ENCODE measurements at places on chromosomes 2 and 18.

GRCh38 chr2:73594251-73594650, 48.0 kb downstream of the NAT8 start:
- DNase-seq = no peak

DNA sequence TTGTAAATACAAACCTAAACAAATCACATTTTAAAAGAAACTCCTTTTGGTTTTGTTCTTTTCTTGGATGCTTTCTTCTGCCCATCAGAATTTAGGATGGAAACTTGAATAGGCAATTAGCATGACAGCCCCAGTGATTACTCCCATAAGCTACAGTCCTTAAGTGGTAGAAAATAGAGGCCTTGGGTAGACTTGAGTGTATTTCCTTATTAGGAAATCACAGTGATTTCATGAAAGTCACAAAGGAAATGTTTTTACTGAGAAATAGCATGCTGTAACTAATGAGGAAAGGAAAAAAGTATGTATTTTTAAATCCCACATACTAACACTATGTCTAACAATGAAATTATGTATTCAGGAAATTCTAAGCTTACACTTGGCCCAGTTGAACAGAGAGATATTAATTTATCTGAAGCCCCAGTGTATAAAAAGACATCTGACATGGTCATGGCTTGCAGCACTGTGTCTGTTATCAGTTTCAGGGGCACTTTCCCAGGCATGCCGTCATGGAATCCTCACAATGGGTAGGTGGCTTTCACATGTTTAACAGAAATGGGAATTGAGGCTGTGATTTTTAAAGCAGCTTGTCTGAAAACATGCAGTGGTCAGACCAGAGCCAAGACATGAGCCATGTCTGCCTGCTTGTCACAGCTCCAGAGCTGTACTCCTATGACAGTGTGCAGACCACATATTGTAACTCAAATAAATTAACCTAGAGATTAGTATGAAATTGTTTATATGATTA, 79.7 kb upstream of the TRIB2 start:
- DNase-seq = no peak

GRCh38 chr18:50152900-50153299, 42.0 kb downstream of the MYO5B start:
- DNase-seq = no peak

DNA sequence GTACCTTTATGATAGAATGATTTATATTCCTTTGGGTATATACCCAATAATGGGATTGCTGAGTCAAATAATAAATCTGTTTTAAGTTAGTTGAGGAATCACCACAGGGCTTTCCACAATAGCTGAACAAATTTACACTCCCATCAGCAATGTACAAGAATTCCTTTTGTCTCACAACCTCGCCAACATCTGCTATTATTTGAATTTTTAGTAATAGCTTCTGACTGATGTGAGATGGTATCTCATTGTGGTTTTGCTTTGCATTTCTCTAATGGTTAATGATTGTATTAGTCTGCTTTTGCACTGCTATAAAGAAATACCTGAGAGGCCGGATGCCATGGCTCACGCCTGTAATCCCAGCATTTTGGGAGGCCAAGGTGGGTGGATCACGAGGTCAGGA, 1387.6 kb upstream of the ACVR2A start:
- DNase-seq = no peak

DNA sequence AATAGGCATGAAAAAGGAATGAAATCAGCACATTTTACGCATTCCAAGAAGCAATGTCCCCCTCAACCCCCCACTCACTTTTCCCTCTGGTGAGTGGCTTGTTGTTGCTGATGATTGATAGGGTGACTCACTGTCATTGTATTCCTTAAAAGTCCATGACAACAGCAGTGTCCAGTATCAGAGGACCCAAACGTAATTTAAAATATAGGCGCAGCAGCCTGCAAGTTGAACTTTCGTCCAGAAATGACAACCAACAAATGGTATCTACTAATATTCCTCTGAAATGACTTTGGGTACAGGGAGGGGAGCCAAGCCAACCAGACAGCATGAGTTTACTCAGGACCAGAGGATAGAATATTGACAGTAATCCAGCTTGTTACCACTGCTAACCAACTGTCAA, 182.9 kb upstream of the SIX3 start:
- no peak for DNase-seq

DNA sequence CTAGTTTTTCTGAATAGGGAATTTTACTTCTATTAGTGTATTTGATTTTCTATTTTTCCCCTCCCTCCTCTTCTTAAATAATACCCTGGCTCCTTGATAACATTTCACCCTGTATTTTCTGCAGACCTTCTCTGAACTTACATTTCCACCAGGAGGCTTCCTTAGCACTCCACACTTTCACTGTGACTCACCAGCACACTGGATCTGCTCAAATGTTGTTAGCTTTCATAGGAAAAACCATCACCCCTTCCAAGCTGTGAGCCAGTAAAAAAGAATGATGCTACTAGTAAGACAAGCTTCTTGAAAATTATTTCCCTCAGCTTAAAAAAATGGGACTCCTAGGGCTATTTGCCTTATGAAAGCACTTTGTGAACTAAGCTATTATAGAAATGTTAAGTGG, 16.1 kb downstream of the SUPT7L start:
- no peak for DNase-seq

- DNase-seq = no peak
Observed at GRCh38 chr18:49865401-49865800, 52.1 kb upstream of the ACAA2 start.

GRCh38 chr2:128835342-128835855, 516.7 kb upstream of the HS6ST1 start:
- DNase-seq = no peak

DNA sequence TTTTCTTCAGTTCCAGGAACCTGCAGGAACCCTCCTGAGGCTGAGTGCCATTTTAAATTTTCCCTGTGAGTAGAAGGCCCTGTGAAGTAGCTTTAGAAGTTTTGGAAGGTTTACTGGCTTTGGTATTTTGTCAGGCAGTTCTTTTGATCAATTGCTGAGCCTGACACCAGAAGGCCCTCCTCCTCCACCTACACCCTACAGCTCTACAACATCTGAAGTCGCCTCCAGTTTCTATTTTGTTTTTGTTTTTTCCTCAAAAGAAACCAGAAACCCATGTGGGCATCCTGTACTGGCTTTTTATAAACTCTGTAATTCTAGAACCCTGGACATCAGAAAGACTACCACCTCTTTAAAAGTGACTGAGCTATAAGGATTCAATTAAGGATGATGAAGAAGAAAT, 153.7 kb downstream of the NRXN1 start:
- no peak for DNase-seq

- peak; percentile 32 for DNase-seq
Observed at GRCh38 chr2:75053484-75054112, 95.2 kb downstream of the POLE4 start.

GRCh38 chr2:103789381-103790095, 1027.7 kb downstream of the TMEM182 start:
- DNase-seq = no peak

GRCh38 chr2:112001136-112001715, 53.8 kb upstream of the TMEM87B start:
- no peak for DNase-seq

- DNase-seq = no peak
Observed at GRCh38 chr2:192190474-192190873, 4.3 kb downstream of the TMEFF2 start.

DNA sequence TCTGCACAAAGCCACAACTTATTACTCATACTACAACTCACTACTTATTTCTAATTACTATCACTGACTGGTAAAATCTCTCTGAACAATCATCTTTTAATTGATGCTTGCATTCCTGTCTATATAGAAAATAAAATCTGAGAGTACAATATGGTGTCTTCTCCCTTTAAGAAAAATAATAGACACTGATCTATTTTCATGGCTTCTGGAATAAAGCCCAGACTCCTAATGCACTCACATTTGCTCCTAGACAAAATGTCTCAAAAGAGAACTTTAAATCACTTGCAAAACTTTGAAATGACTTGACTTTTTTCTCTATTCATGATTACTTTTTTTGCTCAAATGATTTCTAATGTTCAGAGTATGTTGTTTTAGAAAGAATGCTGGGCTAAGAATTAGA, 28.7 kb downstream of the ESCO1 start:
- no peak for DNase-seq

GRCh38 chr18:58544616-58545337, 84.1 kb downstream of the ALPK2 start:
- DNase-seq = no peak

DNA sequence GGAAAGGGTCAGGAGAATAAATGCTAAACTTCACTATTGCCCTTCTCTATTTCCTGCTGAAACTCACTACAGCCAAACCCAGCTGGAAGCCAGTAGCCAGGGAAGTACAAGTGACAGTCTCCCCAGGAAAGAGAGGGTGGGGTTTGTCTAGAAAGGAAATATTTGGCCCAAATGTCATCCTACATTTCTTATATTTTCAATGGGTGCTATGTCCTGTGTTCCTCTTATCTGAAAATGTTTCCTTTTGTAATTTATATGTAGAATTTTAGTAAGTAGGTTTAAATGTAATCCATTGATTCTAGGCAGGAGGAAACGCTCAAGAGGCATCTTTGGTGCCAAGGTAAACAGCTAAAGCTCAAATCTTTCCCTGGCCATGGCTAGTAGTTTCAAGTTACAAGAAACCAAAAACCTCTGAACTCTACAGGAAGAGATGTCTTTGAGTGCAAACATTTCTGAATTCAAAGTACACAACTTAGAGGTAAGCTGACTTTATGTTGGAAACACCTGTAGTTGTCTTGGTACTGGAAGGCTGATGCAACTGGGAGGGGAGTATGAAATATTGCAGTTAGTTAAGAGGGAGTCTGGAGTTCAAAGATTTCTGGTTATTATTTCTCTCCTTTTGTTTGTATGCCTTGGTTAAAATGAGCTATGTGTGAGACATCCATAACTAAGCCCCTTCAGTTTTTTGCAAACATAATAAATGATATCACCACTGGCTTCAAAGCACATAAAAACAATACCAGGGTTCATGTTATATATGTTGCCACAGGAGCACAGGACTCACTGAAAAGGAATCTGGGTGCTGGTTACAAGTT, 356.1 kb upstream of the ZC3H15 start:
- no peak for DNase-seq

- no peak for DNase-seq
Observed at GRCh38 chr2:168072626-168073303, 174.6 kb downstream of the STK39 start.

GRCh38 chr2:85924522-85924921, 35.7 kb upstream of the ST3GAL5 start:
- no peak for DNase-seq

GRCh38 chr2:186891185-186891621, 42.2 kb upstream of the ZSWIM2 start:
- DNase-seq = no peak

- DNase-seq = no peak
Observed at GRCh38 chr18:76445741-76446232, 49.3 kb downstream of the ZNF516 start.

GRCh38 chr2:113869253-113869652, 20.6 kb upstream of the ACTR3 start:
- DNase-seq = no peak

DNA sequence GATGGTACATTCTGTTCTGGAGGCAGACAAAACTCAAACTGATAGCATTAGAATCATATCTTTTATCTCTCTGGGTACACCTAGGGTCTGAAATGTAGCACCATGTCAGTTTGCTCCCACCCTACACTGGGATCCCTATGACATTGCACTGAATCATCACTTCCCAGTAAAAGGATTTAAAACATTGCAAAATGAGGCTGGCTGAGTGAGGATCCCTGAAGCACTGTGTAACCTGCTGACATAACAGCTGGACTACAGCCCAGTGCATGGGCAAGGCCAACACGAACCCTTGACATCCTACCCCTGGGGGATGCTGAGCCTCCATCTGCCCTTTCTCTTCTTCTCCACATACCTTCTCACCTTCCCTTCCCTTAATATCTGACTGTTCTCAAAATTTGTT, 253.2 kb downstream of the TTC32 start:
- DNase-seq = no peak

- DNase-seq = no peak
Observed at GRCh38 chr18:80176334-80177073, 67.4 kb downstream of the ADNP2 start.

- no peak for DNase-seq
Observed at GRCh38 chr2:227035711-227036367, 128.2 kb downstream of the COL4A4 start.

DNA sequence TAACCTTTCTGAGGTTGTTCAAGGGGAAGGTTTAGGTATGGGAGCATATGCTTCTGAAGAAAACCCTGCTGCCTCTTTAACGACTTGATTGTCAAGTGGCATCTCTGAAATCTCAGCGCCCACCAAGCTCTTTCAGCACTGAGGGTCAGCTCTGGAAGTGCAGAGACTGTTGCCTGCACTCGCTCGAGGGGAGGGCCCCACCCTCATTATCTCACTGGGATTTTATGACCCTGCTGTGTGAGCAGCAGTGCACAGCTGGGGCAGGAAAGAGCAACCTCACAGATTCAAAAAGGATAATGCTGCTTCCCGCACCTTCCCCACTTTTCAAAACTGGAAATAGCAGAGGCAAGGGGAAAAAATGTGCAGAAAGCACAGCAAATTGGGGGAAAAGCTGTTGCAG, 56.9 kb upstream of the SPRED2 start:
- no peak for DNase-seq
